CD8-positive, alpha-beta memory T cell (primary cell): ENCODE measurements at places on chromosomes 7 and 10. TPM values are rescaled to one million over a fixed set of nuclear protein-coding genes. Genes with fewer than 3 reads are reported as not detected.

CNPY4 gene
- total RNA-seq = 18.9 TPM

- H3K4me1 ChIP-seq = no peaks in the 10 kb centered on the region
- no peaks in the 10 kb centered on the region for H3K27me3 ChIP-seq
- H3K4me3 ChIP-seq = no peak overlapping the region
- H3K27ac ChIP-seq = no peak overlapping the region
These were observed 57.3 kb upstream of the NRG3 start for GRCh38 chr10:81817596-81818170.

ENKUR gene
- total RNA-seq = not detected

DNA sequence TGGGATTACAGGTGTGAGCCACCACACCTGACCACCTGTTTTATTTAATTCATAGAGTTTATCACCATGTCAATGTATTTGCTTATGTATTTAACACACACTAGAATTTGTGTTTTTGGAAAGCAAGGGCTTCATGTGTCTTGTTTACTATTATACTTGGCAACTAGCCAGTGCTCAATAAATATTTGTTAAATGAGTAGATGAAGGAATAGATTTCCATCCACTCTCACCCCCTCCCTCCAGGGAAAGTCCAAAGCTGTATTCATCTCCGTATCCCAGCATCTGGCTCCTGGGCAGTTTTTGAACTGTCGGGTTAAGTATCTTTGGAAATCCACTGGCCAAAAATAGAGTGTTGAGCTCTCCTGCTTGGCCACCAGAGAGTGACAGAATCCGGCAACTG lies 4.6 kb upstream of the RADIL start:
- H3K4me1 ChIP-seq = no peaks in the 10 kb centered on the region
- H3K36me3 ChIP-seq = no peaks in the 10 kb centered on the region
- DNase-seq = no peak

DNA sequence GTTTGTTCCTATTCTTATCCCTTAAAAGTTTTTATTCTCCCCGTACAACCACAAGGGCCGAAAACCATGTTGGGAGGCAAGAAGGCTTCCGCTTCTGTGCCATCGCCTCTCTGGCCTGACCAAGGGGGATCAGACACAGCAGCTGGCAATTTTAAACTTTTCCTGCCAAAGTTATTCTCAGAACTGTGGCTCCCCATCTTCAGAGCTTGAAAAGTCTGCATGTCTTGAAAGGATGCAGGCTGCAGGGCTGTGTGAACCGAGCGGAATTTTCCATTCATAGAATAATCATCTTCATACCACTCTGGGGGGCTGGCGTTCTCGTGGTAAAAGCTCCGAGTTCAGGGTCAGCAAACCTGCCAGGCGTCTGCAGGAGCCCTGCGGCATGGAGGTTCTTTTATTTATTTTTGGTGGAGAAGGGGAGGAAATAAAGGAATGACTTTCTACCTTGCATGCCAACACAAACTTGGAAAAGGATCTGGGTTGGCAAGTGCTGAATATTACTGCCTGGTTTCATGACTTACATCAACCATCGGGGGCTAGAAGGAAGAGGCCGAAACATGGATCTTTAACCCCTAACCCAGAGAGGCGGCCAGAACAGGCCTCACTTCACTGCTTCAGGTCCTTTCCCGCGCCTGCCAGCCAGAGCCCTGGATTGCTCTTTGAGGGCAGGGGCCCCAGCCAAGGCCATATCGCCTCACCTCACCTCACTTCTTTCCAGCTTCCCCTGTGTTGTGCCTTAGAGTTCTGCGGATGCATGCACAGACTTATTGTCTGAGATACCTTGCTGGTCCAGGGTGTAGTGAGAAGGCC lies 3.0 kb upstream of the NANOS1 start:
- no peaks in the 10 kb centered on the region for H3K36me3 ChIP-seq
- H3K4me1 ChIP-seq = peaks cover 10% of the 10 kb centered on the region
- no peak for DNase-seq
- no peak overlapping the region for H3K27ac ChIP-seq

GRCh38 chr10:102347236-102347828 lies 48.2 kb upstream of the NFKB2 start:
- H3K36me3 ChIP-seq = peaks cover 14% of the 10 kb centered on the region
- no peaks in the 10 kb centered on the region for H3K27me3 ChIP-seq
- H3K27ac ChIP-seq = no peak overlapping the region
- no peaks in the 10 kb centered on the region for H3K4me1 ChIP-seq

ZC3HAV1 gene
- 89.9 TPM for total RNA-seq

DNA sequence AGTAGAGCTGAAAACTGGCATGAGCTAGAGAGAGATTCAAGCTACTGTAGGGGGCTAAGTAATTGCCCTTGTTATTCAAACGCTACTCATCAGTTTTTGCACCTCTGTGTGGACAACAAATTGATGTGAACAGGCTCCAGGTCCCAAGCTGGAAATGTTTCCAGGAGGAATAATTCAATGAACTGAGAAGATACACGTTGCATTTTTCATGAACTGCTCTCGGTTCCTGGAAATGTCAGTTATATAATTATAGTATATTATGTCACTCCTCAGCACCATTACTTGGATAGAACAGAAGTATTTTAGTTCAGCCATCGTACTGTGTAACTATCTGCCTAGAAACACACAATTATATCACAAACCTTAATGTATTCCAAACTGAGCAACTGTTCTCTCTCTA lies 65.9 kb upstream of the A1CF start:
- H3K27me3 ChIP-seq = no peaks in the 10 kb centered on the region
- H3K27ac ChIP-seq = no peak overlapping the region
- no peaks in the 10 kb centered on the region for H3K4me1 ChIP-seq
- DNase-seq = no peak

GRCh38 chr7:55521512-55521911 lies 50.8 kb downstream of the VOPP1 start:
- H3K4me3 ChIP-seq = no peak overlapping the region
- H3K4me1 ChIP-seq = peaks cover 17% of the 10 kb centered on the region
- H3K36me3 ChIP-seq = peaks cover 20% of the 10 kb centered on the region
- H3K27ac ChIP-seq = no peak overlapping the region
- no peak for DNase-seq

GRCh38 chr10:64076322-64076940 lies 555.2 kb downstream of the REEP3 start:
- H3K4me1 ChIP-seq = no peaks in the 10 kb centered on the region
- no peak for DNase-seq
- H3K27ac ChIP-seq = no peak overlapping the region
- no peaks in the 10 kb centered on the region for H3K27me3 ChIP-seq
- H3K36me3 ChIP-seq = no peaks in the 10 kb centered on the region
- no peak overlapping the region for H3K4me3 ChIP-seq

GRCh38 chr10:29646238-29646902 lies 11.6 kb upstream of the SVIL start:
- H3K27me3 ChIP-seq = no peaks in the 10 kb centered on the region
- H3K36me3 ChIP-seq = no peaks in the 10 kb centered on the region
- H3K4me3 ChIP-seq = no peak overlapping the region
- no peak overlapping the region for H3K27ac ChIP-seq

DNA sequence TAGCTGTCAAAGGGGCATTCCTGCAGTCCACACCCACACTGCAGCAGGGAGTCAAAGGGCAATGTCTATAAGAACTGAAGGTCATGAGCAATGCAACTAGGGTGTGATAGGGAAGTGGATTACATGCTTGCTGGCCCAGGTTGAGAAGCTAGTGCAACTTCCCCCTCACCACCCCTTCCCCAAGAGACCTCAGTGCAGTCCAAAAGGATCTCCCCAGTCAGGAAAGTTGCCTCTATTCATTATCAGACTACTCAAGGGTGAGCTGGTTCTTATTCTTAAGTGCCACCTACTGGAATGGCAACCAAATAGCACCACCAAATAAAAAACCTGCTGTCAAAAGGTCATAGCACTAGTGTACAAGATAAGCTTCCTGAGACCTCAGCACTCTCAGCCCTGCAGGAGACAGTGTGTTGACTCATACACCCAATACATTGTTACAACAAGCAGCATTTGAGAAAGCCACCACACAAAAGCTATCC lies 28.2 kb downstream of the MTERF1 start:
- H3K27me3 ChIP-seq = no peaks in the 10 kb centered on the region
- H3K4me3 ChIP-seq = no peak overlapping the region
- no peaks in the 10 kb centered on the region for H3K4me1 ChIP-seq
- H3K36me3 ChIP-seq = no peaks in the 10 kb centered on the region
- H3K27ac ChIP-seq = no peak overlapping the region

GRCh38 chr7:157439761-157440160 lies 103.0 kb downstream of the DNAJB6 start:
- H3K27ac ChIP-seq = no peak overlapping the region
- no peaks in the 10 kb centered on the region for H3K36me3 ChIP-seq
- H3K4me3 ChIP-seq = no peak overlapping the region
- no peak for DNase-seq
- no peaks in the 10 kb centered on the region for H3K27me3 ChIP-seq
- H3K4me1 ChIP-seq = no peaks in the 10 kb centered on the region

GRCh38 chr7:44240983-44241510 lies 40.3 kb downstream of the YKT6 start:
- peaks cover 5% of the 10 kb centered on the region for H3K4me1 ChIP-seq
- no peak overlapping the region for H3K27ac ChIP-seq
- no peak overlapping the region for H3K4me3 ChIP-seq
- no peaks in the 10 kb centered on the region for H3K36me3 ChIP-seq

IFIT1B gene
- not detected for total RNA-seq

WIPF3 gene
- not detected for total RNA-seq

ZNF746 gene
- total RNA-seq = 21.3 TPM

- no peaks in the 10 kb centered on the region for H3K27me3 ChIP-seq
- H3K36me3 ChIP-seq = no peaks in the 10 kb centered on the region
- peak overlapping the region; percentile 49 for H3K4me3 ChIP-seq
These were observed 1.8 kb upstream of the PFKFB3 start for GRCh38 chr10:6200734-6201515.

GTPBP4 gene
- 147 TPM for total RNA-seq

STN1 gene
- total RNA-seq = 23.6 TPM

DNA sequence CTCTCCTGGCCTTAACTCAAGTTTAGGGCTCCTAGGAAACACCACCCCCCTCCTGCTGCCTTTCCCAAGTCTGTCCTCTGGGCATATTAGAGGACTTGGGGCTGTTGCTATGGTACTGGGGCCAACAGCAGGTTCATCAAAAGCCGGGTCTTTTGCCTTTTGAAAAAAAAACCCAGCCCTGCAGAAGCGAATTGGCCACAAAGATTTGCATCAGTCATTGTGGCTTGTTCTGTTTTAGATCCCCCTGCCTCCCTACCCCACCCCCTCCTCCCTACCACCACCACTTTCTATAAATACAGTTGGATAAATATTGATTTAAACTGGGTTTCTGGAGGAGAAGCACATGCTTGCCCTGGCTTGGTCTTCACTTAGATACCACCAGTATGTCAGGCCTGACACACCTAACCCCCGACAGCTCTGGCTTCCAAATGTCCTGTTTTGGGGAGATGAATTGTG lies 7.0 kb downstream of the MXI1 start:
- no peak overlapping the region for H3K27ac ChIP-seq
- H3K4me1 ChIP-seq = peaks cover 51% of the 10 kb centered on the region
- no peak for DNase-seq
- H3K27me3 ChIP-seq = no peaks in the 10 kb centered on the region
- H3K4me3 ChIP-seq = no peak overlapping the region
